ENCODE measurements at places on chromosomes 16 and 17. TPM values are rescaled to one million over a fixed set of nuclear protein-coding genes. Genes with fewer than 3 reads are reported as not detected.

The ALDOA gene
- 1,947 TPM for total RNA-seq

The IGSF6 gene
- not detected for total RNA-seq

The TSC2 gene
- total RNA-seq: 38.2 TPM

The KRT24 gene
- not detected for total RNA-seq

The OMG gene
- not detected for total RNA-seq

The MPO gene
- total RNA-seq: not detected

The GRB2 gene
- 90.6 TPM for total RNA-seq

The DLX4 gene
- 1.7 TPM for total RNA-seq

The NUBP2 gene
- total RNA-seq: 57.1 TPM

The TAC4 gene
- total RNA-seq: not detected

The ARL17B gene
- 6.2 TPM for total RNA-seq

The ZFPM1 gene
- 8.6 TPM for total RNA-seq

The HBA1 gene
- 1.9 TPM for total RNA-seq

The NETO2 gene
- 88.8 TPM for total RNA-seq

The ABCA6 gene
- not detected for total RNA-seq

The GCGR gene
- total RNA-seq: 0.18 TPM

The NACA2 gene
- not detected for total RNA-seq

The GRIN2C gene
- 0.23 TPM for total RNA-seq

The HAP1 gene
- total RNA-seq: 2.0 TPM

The MYH8 gene
- total RNA-seq: not detected

The SLC16A11 gene
- total RNA-seq: not detected

The STH gene
- total RNA-seq: not detected

The SEPTIN1 gene
- total RNA-seq: 0.58 TPM

The TBC1D3C gene
- total RNA-seq: not detected

All from A549 treated with CORT108297 at 1 μM for 4 hours (cell line).